Cortex of kidney (tissue), 1 donor: ENCODE measurements at places on chromosomes 7 and 10.

GRCh38 chr10:98446661-98447221 is at the start of gene HPS1:
HPS1 (minus strand) TSS chr10:98446935; CDS start chr10:98443240, 3,695 bp downstream.
- no peak for DNase-seq

DNA sequence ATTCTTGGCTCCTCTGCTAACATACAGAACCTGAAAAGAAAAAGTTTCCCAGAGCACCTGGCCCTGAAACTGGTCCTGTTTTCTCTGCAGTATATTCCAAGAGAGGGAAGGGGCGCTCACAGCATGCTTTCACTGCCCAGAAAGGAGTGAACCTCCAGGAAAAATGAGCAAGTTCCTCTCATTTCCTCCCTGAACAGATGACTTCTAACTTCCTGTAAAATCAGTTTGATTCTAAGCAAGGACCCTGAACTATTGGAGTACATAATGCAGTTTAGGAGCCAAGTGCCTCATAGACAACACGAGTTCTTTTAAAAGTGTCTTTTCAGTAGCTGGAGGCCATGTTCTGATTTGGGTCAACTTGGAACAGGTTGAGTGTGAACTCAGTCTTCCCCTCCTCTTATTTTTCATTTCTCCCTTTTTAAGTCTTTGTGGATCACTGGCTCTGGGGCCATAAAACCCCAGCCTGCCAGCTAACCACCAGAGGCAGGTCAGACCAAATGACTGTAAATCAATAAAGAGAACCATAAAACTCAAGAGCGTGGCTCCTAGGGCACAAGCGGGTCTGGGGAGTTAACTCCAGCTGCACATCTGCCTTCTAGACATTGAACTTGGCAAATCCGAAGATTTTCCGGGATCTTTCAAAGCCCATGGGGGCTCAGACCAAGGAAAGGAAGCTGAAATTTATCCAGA is 5.9 kb upstream of the LRRC18 start:
- DNase-seq = no peak

DNA sequence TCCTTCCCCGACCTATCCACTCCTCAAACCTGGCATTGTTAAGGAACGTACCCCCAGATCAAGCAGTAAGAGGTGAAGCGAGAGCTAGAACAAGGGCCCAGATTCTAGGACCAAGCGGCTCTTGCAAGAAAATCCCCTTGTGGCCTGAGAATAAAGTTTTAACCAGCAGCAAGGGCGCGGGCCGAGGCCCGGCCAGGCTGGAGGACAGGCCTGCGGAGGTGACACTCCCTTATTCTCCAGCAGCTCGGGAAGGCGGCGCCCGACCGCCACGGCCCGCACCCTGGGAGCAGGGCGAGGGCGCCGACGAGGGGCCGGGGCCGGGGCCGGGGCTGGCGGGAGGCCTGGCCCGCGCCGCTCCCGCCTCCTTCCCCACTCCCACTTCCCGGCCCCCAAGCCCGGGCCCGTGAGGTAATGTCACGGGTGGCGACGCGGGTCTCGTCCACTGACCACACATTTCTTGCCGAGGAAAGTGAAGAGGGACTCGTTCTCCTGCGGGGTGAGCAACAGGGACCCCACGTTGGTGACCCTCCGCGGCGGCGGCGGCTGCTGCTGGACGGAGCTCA is 551 bp downstream of the WASL start:
- DNase-seq = no peak

DNA sequence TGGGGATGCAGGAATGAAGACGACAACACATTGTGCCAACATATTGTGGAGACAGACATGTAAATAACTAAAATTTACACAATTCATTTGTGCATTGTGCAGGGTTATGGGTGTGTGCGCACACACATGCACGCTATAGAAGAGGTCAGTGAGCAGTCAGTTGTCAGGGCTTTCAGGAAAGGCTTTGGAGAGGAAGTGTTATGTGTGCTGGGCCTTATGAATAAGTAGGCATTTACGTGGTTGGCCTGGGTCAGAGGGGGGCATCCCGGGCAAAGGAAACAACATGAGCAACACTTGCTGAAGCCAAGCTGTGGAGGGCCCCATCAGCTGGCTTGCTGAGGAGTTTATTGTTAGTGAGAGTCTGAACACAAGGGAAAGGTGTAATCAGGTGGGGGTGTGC is 4.1 kb downstream of the PRXL2A start:
- no peak for DNase-seq

DNA sequence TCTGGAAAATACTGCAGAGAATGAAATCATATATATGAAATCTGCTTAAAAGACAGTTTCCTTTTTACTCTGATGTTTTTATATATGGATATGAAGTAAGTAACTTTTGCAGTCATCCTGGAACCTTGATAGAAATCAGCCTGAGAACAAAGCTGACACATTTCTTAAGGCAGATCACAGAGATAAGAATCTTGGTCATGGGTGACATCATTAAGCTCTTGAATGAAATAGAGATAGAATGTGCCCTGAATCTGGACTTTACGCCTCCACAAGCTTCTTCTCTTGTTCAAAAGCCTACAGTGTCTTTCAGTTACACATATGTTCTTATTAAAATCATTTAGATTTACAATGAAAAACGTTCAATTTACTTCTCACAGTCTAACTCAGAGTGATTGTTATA is 319.1 kb upstream of the CNTNAP2 start:
- no peak for DNase-seq

DNA sequence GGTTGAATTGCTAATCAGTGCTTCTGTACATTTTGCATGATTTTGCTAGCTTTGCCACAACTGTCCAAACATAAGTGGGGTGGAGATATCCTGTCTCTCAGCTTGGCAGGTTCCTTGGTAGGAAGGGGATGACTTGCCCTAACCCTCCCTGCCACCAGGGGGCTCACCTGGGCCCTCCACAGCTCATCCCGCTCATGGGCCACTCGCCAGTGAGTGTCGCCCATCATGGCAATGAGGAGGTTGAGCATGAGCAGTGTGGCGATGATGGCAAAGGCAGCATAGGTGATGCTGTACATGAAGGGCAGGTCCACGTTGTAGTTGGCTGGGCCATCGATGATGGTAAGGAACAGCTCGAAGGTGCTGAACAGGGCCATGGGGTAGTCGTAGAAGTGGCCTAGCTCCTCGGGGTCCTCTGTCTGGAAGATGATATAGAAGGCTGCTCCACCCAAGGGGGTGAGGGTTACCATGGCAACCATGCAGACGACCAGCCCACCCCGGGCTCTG is 12.2 kb downstream of the TRPV6 start:
- DNase-seq = no peak

GRCh38 chr7:1995426-1995825 is 237.3 kb downstream of the MAD1L1 start:
- DNase-seq = no peak

DNA sequence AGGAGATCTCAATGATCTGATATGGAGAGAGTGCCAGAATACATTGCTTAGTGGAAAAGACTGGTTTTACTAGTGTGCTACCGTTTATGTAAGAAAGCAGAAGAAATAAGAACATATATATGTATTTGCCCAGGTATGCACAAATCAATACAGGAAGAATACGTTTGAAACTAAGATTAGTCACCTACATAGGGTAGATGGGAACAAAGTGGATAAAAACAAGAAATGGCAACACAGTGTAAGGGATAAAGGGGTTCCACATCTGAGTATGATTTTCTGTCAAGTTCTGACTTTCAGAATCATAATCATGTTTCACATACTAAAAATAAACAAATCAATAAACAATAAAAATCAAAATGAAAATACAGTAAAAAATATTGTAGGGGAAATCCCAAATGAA is 148.6 kb upstream of the NAMPT start:
- no peak for DNase-seq

DNA sequence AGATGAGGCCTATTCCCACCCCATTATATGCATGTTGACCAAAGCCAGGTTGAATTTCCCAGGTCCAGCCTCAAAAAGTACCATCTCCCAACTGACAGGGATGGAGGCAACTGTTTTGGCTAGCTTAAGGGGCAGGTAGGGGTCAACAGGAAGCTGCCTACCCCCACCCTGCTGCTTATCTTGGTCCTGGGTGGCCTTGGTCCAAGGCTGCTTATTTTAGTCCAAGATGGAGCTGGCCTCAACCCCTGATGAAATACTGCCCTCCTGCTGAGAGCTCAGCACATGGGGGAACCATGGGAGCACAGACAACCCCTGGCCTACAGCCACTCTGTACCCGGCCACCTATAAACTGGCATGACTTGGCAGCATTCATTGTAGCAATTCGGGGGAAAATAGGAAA is 23.1 kb downstream of the MYO1G start:
- no peak for DNase-seq

DNA sequence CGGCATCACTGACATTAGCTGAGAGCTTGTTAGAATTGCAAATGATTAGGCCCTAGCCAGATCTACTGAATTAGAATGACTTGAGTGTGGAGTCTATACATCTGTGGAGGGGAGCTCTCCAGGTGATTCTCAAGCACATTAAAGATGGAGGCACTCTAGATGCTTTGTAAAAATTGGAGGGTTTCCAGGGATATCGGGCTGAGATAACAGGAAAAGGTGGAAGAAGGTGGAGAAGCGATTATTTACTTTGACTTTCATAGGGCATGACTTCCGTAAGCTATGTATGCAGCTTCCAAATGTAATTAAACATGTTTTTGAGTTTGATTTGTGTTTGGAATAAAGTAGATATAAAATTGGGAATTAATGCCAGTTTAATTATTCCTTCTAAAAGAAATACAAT is 235.0 kb upstream of the PTN start:
- DNase-seq = no peak

- no peak for DNase-seq
These were observed 49.8 kb downstream of the LHPP start for GRCh38 chr10:124511205-124512039.
